PC-3 (cell line): ENCODE measurements at places on chromosomes 7 and 10. TPM values are rescaled to one million over a fixed set of nuclear protein-coding genes. Genes with fewer than 3 reads are reported as not detected.
A peak's percentile ranks its signal among the peaks of the same experiment; 100 is the strongest.

Gene MUC12
- 0.18 and 0.69 TPM in 2 replicates for total RNA-seq

Gene GJD4
- 0.33 and 0.58 TPM in 2 replicates for total RNA-seq

DNA sequence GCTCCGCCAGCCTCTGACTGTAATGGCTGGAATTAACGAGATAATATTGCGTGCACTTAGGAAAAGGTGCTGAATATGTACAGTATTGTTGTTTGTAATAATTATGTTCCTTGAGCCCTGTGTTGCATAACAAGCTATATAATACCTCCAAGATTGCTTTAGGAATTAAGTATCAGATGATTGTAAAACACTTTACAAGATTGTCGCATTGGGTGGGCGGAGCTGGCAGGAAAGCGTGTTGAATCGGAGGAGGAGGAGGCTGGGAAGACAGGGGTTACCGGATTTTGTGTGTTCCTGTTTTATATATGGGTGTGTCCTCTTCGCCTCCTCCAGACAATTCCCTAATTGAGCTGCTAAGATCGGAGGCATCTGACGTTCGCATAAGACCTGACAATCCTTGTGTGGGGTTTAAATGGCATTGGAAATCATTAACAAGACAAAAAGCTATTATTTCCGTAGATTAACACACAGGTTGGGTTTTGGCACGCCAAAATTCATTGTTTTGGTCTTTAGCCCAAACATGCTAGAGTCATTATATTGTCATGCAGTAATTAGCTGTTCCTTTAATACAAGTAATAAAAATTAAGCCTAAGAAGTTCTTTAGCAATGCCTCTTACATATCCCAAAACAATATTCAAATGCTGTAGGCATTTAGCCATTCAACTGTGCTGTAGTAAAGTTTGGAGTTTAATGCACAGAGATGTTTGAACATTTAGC is 192.9 kb upstream of the SH2B2 start:
- H3K4me1 ChIP-seq, result peaks cover 29% of the 10 kb centered on the region
- DNase-seq, result no peak
- no peaks in the 10 kb centered on the region for H3K27me3 ChIP-seq
- H3K36me3 ChIP-seq, result peaks cover 4% of the 10 kb centered on the region
- no peak overlapping the region for H3K4me3 ChIP-seq

- no peaks in the 10 kb centered on the region for H3K36me3 ChIP-seq
- H3K4me1 ChIP-seq, result no peaks in the 10 kb centered on the region
- no peak overlapping the region for H3K4me3 ChIP-seq
- no peaks in the 10 kb centered on the region for H3K27me3 ChIP-seq
These were observed 7.7 kb upstream of the GSTO1 start for GRCh38 chr10:104246976-104247375.

- H3K4me3 ChIP-seq, result no peak overlapping the region
- H3K27me3 ChIP-seq, result no peaks in the 10 kb centered on the region
- DNase-seq, result peak; percentile 37
- no peaks in the 10 kb centered on the region for H3K36me3 ChIP-seq
- no peak overlapping the region for H3K27ac ChIP-seq
These were observed 620.4 kb downstream of the GALNT17 start for GRCh38 chr7:71752171-71752935.

GRCh38 chr10:102660888-102661657 is 16.8 kb downstream of the TRIM8 start:
- DNase-seq, result no peak
- no peaks in the 10 kb centered on the region for H3K4me1 ChIP-seq
- H3K36me3 ChIP-seq, result peaks cover 3% of the 10 kb centered on the region
- H3K27ac ChIP-seq, result no peak overlapping the region

GRCh38 chr7:156918635-156919034 is 25.7 kb upstream of the LMBR1 start:
- no peak overlapping the region for H3K4me3 ChIP-seq
- H3K27ac ChIP-seq, result no peak overlapping the region
- DNase-seq, result no peak
- no peaks in the 10 kb centered on the region for H3K36me3 ChIP-seq
- H3K27me3 ChIP-seq, result peaks cover 3% of the 10 kb centered on the region; the same call in 1 of the 2 replicates

DNA sequence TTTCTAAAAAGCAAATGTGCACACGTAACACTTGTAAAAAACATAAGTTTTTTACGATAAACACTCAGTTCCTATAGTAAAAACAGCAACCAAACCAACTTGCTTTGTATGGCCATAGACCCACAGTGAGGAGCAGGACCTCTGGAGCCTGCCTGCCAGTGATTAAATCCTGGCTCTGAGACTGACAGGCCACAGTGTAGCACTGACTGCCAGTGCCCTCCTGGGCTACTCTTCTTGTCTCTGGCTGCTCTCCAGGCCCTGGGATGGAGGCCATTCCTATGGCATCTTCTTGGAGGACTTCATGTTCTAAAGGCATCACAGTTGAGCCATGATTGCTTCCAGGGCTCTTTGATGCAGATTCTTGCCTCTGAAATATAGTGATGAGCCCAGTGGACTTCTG is 22.7 kb upstream of the TMEM254 start:
- H3K4me1 ChIP-seq, result no peaks in the 10 kb centered on the region
- H3K27me3 ChIP-seq, result no peaks in the 10 kb centered on the region
- H3K36me3 ChIP-seq, result no peaks in the 10 kb centered on the region

DNA sequence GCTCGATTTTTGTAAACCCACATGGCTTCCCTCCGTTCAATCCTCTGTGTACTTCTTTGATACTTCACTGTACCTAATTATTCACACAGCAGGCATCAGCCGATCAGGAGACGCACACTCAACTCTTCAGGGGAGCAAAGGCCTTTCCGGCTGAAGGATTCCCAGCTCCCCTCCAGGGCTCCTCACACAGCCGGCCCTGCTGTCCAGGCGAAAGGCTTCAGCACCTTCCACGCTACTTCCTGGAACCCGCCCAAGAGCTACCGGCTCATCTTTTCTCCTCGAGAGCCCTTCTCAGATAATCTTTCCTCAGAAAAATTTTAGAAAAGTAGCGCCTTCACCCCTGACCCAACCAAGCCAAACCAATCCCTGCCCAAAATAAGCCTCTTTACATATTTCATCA is 270.4 kb downstream of the ZMYND11 start:
- H3K4me1 ChIP-seq, result no peaks in the 10 kb centered on the region
- H3K36me3 ChIP-seq, result no peaks in the 10 kb centered on the region
- DNase-seq, result no peak
- H3K27ac ChIP-seq, result no peak overlapping the region

GRCh38 chr10:78335691-78336401 is 302.2 kb downstream of the RPS24 start:
- H3K4me3 ChIP-seq, result no peak overlapping the region
- no peaks in the 10 kb centered on the region; the same call in 1 of the 2 replicates for H3K4me1 ChIP-seq
- H3K36me3 ChIP-seq, result no peaks in the 10 kb centered on the region
- peak; percentile 56 for DNase-seq
- H3K27ac ChIP-seq, result no peak overlapping the region

GRCh38 chr10:17910125-17910789 is 41.5 kb upstream of the SLC39A12 start:
- H3K36me3 ChIP-seq, result no peaks in the 10 kb centered on the region
- no peak overlapping the region for H3K4me3 ChIP-seq
- H3K27me3 ChIP-seq, result no peaks in the 10 kb centered on the region

- no peak for DNase-seq
- H3K27ac ChIP-seq, result no peak overlapping the region
- H3K4me1 ChIP-seq, result peaks cover 7% of the 10 kb centered on the region; the same call in 1 of the 2 replicates
- no peaks in the 10 kb centered on the region for H3K36me3 ChIP-seq
- H3K27me3 ChIP-seq, result no peaks in the 10 kb centered on the region
- no peak overlapping the region for H3K4me3 ChIP-seq
These were observed 7.7 kb upstream of the ING3 start for GRCh38 chr7:120942861-120943260.
